ENCODE measurements at places on chromosomes 6 and 20.

DNA sequence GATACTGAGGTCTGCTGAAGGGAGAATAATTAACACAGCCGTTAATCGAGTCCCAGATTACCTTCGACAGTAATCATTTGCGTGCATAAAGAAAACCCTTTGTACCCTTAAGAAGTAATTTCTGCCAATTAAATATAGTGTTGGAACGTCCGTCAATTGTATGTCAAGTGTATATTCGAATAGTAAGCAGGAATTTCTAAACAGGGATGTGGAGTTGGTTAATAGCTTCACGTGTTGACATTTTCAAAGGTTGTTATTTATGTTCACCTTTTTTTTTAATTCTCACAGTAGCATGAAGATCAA is 798 bp upstream of the SNAP91 start:
- no peak for DNase-seq

GRCh38 chr6:55397986-55398385 is 70.7 kb downstream of the GFRAL start:
- no peak for DNase-seq

GRCh38 chr6:144714021-144714712 is 429.0 kb downstream of the UTRN start:
- no peak for DNase-seq

DNA sequence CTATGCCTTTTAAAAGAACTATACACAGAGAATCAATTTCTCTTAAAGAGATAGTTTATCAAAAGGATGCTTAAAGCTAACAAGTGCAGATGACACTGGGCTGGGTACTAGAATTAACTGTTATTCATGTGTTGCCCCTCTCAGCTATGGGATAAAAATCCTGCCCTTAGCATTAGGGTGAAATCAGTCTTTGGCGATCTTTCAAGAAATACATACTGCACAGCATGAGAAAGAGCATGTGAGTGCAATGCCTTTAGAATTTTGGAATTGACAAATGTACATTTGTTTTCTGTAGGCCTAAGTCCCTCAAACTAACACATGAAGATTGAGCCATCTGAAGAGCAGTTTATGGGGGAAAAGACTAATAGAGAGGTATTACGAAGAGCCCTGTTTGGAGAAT is 115.4 kb downstream of the ZFP64 start:
- no peak for DNase-seq

DNA sequence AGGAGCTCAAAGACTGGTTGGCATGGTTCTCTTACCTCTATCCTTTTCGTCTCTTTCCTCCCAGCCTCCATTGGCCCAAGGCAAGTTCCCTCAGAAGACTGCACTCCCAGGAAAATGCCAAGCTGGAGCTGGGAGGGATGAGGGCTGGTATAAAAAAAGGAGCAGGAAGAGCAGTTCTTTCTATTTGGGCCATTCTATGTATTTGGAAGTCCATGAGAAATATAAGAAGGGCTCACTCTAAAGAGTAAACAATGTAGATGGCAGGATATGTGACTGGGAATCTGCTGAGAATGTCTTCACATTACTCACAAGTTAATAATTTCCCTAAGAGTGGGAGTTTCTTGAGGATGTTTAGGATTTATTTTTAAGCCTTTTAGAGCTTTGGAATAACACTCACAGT is 36.6 kb upstream of the ADTRP start:
- DNase-seq, result no peak

- DNase-seq, result no peak
Observed at GRCh38 chr6:166541366-166541765, 45.1 kb downstream of the RAMACL start.

DNA sequence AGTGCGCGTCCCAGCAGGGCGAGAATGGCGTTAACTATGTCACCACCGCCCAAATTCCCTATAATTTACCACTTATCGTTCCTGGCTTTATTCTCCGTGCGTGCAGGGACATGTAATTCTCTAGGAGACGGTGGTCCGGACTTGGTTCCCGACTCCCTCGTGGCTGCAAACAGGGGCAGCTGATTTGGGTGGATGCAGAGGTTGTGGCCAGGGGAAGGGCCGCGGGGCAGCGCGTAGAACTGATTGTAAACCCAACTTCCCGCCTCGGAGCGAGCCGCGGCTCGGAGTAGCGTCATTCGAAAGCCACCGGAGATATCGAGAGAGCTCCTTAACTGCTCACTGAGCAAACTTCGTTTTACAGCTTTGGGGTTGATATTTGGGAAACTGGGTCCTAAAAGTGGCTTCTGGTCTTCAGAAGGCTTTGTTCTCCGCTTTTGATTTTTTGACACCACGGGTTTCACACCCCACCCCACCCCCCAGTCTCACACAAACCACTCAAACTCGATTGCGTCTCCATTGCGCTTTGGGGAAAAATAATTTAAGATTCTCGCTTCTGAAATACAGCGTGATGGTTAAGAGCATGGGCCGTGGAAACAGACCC is 17.5 kb upstream of the ZSCAN9 start:
- DNase-seq, result no peak

- no peak for DNase-seq
Observed at GRCh38 chr6:108947114-108947854, 99.1 kb downstream of the ARMC2 start.

- DNase-seq, result no peak
Observed at GRCh38 chr6:40555092-40555491, 32.1 kb downstream of the LRFN2 start.

DNA sequence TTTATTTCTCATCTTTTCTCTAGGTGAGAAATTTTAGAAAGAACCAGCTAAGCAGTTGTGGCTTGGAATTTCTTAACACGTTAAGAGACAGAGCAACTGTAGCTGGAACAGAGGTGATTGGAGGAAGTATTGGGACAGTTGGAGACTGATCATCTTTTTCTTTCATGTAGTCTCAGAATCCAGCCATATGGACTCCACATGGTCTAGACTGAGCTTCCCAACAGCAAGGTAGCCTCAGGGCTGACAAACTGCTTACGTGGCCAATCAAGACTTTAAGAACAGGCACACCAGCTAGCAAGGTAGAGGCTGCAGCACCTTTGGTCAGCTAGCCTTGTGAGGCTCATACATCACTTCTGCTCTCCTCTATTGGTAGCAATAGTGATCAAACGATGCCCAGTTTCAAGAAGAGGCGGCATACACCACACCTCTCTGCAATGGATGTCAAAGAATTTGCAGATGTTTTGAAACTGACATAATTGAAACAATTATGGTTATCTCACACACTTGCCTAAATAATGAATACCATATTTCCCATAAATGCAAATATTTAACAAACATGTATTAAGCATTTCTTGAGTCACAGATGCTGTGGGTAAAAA is 590.5 kb upstream of the SLC35B3 start:
- DNase-seq, result no peak

DNA sequence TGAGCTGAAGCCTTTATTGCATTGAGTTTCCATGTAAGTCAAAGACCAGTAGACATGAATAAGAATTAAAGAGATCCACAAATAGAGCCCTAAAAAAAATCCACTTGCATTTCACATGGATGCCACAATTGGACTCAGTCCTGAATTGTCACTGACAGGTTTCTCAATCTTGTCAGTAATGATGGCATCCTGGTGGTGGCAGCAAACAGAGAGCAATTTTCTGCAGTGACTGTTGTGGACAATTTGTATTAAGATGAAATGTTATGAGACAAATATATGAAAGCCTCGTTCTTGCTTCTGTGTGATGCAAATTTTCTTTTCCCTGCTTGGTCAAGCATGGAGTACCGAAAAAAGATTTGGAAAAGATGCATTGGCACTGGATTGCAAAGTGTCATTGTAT is 278.9 kb downstream of the SAMD5 start:
- DNase-seq, result peak; percentile 9

- DNase-seq, result no peak
Observed at GRCh38 chr20:4613184-4613583, 108.5 kb upstream of the PRND start.

DNA sequence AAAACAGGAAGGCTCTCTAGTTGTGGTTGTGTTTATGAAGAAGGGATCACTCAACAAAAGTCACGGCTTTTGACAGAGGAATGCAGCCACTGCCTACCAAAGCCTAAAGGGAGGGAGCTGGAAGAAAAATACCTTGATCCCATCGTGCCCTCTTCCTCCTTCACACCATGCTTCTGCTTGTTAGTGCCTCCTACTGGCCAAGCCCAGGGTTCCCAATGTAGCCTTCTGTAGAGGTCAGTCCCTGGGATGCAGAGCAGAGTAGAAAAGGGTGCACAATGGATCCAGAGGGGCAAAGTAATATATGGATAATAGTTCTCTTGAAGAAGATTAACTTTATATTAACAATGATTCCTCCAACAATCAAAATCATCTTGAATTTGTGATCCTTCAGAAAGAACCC is 293.5 kb upstream of the FERMT1 start:
- DNase-seq, result no peak

- DNase-seq, result no peak
Observed at GRCh38 chr20:63782051-63782471, 42.5 kb downstream of the SLC2A4RG start.

- no peak for DNase-seq
Observed at GRCh38 chr6:135128268-135128914, 52.7 kb upstream of the MYB start.

GRCh38 chr6:161413355-161413771 is 139.5 kb upstream of the AGPAT4 start:
- no peak for DNase-seq

DNA sequence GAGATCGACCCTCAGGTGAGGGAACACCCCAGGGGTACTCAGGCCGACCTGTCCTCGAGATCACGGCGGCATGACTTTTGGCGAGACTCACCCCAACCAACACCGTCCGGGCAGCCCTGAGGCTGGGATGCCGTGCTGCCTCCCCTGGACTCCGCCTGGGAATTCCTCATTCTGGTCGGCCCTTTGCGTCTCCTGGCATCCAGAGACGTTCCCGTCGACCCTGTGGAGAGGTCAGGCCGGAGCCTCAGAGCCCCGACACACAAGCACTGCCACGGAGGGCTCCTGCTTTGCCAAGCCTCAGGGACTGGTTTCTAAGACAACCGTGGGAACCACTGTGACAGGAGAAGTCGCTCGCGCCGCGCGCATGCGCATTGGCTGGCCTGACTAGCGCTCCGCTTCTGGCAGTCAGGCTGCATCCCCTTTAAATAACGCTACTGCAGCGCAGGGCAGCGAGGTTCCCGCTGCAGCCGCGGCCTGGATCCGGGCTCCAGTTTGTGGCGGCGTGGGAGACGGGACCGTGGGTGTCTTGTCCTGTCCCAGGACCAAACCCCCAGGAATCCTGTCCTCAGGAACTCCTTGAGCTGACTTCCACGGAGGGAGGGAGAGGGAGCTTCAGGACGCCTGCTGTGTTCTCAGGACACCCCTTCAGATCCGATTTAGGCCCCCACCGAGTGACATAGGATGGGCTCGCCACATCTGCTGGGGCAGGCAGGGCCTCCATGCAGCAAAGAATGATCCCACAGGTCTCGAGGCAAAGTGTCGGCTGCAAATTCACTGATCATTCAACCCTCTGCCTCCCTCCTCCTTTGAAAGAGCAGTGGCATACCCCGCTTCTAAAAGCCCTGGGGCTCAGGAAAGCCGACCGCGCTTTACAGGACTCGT is 163.2 kb upstream of the ZNF337 start:
- peak; percentile 90 for DNase-seq

- no peak for DNase-seq
Observed at GRCh38 chr20:48295445-48295903, 510.2 kb upstream of the SULF2 start.

GRCh38 chr20:14494355-14494754 is 156.9 kb upstream of the FLRT3 start:
- no peak for DNase-seq

- DNase-seq, result no peak
Observed at GRCh38 chr20:3037654-3038053, 5.8 kb upstream of the GNRH2 start.

DNA sequence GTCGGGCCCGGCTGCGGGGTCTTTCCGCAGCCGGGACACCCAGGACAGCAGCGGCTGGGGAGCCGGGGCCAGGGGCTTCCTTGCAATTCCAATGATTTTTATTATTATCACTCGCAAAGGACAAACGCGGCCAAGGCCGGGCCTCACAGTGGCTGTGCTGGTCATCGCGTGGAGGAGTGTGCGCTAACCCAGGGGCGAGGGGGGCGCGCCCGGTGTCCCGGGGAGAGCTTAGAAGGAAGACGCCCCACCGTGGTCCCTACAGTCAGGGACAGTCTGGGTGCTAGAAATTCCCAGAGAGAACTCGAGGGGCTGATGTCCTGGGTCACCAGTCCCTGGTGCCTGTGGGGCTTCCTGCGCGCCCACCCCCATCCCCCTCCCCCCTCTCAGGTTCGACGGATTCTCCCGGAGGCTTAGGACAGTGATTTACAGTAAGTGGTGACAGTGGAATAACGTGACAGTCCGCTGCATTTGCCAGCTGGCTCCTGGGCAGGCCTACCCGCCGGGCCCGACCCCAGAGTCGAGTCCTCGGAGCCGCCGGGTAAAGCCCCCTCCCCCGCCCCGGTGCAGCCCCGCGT is 9.5 kb downstream of the FOXC1 start:
- no peak for DNase-seq

- DNase-seq, result no peak
Observed at GRCh38 chr20:17910828-17911294, 57.7 kb downstream of the SNX5 start.

- DNase-seq, result no peak
Observed at GRCh38 chr6:46026307-46026706, 10.6 kb upstream of the CLIC5 start.

All from midbrain (tissue), 1 donor.